Activated CD8-positive, alpha-beta memory T cell treated with anti-CD3 and anti-CD28 coated beads for 1 hour (primary cell): ENCODE measurements at places on chromosomes 12 and 14.

DNA sequence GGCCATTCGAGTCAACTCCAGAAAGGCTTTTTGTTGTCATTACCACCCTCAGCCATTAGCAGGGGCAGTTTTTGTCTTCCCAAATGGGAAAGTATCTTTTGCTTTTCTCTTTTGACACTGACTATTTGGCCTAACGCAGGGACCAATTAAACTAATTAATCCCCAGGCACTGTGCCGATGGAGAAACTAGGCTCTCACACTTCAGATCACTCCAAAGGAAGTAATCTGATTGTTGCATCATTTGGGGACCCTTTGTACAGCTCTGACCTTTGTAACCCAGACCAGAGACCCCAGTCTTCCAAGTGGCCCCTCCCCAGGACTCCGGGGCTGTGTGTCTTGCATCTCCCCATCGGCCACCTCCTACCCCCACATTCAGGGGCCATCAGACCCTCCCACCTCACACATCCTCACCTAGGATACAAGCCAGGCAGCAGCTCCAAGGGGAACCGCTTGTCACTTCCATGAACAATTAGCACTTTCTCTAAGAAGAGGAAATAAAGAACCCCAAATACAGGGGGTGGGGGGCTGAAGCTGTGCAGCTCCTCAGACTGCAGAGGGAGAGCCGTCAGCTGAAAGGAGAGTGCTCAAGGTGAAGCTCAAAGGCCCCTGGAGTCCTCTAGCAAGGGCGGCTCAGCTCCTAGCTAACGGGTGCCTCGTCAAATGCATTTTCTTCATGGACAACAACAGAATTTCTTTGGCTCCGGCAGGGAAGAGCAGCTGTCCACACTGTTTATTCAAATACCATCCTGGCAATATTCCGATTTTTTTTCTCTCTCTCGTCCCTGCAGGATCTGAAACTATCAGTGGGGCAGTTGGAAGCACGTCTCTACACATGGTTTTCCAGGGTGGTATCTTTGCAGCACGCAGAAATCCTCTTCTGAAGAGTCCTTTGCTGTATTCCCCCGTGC lies 64.3 kb upstream of the DIO3 start:
- DNase-seq, result no peak

DNA sequence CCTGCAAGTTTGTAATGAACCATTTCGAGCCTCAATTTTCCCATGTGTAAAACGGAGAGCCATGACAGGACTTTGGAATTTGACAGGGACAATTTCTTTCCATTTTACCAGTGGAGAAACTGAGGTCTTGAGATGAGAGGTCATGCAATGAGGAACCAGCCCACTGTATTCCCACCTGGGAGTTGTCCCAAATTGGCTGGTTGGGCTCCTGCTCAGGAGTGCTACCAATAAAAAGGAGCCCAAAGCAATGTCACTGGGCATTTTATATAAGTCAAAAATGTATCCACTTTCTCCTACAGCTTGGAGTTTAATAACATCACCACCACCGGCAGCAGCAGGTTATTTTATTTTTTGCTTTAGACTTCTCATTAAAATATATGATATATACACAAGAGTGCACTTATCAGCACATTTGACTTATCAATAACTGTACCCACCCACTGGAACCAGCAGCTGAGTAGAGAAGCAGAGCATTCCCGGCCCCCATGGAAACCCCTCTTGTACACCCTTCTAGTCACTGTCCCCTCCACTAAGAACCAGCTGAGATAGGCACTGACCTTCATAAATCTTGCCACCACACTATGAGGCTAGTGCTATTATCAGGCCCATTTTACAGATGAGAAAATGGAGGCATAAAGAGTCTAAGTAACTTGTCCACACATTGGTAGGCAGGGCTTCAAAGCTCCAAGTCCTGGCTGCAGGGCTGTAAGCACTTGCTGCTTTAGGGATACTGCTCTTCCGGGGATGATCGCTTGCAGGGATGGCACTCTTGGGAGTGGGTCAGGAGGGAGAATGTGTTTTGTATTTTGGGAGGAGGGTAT lies 25.3 kb upstream of the RBM19 start:
- no peak for DNase-seq

GRCh38 chr14:94395282-94395887 lies 7.0 kb upstream of the SERPINA1 start:
- DNase-seq, result no peak

DNA sequence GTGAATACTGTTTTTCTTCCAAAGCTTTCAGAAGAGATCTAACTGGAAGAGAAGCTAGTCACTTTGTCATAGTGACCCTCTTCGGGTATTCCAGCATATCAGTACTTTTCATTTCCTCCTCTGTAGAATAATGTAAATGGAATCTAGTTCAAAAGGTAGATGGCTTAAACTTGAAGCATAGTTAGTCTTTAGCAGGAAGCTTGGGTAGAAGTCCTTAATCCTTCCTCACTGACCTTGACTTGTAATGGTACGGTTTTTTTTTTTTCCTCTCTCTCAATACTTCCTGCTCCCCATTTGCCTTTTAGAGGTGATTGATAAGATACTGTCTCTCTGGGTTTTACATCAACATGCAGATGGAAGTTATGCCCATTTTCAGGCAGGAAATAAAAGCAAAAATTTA lies 1.7 kb downstream of the FBXO34 start:
- no peak for DNase-seq
